CD4-positive, alpha-beta T cell treated with Interleukin-1 beta for 1 hour (primary cell): ENCODE measurements at places on chromosomes 3 and 15.
A peak's percentile ranks its signal among the peaks of the same experiment; 100 is the strongest.

- DNase-seq, result no peak
Observed at GRCh38 chr3:23726811-23727548, 78.8 kb upstream of the UBE2E1 start.

- DNase-seq, result no peak
Observed at GRCh38 chr15:59237924-59238331, 31.3 kb downstream of the LDHAL6B start.

DNA sequence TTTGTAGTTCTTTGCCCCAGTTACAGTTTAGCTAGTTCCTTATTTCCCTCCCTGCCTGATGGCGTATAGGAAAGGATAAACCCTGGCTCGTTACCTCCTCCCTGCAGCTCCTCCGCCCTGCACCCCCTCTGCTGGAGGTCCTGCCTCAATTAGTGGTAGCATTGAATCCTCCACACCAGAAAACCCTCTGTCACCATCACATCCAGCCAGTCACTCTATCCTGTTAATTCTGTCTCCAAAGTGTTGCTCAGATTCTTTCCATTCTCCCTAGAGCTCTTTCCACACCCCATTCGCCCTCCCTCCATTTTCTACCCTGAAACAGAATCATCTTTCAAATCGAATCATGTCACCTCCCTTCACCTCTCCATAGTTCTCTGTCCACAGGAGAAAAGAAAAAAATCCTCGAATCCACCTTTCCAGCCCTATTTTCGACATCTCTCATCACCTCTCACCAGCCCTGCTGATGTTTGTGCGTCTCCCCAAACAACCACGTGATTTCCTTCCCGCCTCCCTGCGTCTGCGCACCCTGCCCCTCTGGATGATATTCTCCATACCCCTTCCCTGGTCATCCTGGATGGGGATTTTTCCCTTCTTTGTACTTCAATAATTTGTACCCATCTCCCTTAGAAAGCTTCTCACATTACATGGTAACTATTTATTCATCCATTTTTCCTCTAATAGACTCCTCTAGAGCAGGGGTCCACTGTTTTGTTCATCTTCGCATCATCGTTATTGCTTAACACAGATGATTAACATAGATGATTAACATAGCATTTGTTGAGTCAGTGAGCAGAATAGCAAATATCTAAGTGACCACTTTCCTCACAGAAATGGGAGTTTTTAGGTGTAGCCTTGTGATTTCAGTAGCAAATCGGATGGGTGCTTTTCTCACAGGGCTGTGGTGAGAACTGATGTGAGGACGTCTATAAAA lies 37.1 kb downstream of the MAP3K13 start:
- no peak for DNase-seq

DNA sequence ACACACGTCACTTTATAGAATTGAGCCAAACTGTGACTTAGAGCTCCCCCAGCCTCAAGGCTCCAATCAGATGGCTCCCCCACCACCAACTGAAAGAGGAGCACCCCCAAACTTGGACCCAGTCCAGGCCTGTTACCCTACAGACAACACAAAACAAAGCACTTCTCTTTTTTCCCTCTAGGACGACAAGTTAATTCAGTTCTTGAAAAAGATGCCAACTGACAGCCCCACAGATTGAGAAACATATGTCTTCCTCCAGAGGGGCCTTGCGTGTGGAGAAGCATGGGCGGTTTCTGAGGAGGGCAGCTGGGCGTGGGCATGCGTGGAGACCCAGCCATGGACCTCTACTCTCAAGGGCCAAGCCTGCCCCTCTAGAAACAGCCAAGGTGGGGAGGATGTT lies 229.5 kb downstream of the SHQ1 start:
- DNase-seq, result peak; percentile 10

DNA sequence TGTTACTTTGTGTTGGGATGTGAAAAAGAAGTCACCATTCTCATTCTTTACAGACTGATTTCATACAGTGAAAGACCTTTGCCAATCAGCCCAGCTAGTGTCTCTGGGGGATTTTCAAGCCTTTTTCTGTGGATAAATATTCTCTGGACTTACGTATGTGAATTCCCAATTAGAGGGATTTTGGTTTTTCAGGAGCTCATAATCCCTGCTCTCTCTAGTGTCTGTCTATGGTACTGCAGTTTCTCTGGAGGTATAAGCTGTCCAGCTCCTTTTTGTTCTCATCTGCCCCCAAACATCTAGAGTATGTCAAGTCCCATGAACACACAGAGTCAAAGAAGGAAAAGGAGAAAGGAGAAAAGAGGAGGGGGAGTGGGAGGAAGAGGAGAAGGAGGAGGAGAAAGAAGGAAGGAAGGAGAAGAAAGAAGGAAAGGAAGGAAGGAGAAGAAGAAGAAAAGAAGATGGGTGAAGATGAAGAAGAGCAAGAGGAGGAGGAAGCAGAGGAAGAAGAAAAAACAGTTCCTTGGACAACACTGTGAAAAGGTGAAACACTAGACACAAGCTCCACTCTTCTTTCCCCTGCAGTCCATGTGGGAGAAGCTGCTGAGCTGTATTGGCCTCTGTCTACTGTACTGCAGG lies 218.6 kb downstream of the GREM1 start:
- DNase-seq, result no peak

GRCh38 chr3:57556459-57557084 lies 498 bp downstream of the PDE12 start:
- peak; percentile 24 for DNase-seq

DNA sequence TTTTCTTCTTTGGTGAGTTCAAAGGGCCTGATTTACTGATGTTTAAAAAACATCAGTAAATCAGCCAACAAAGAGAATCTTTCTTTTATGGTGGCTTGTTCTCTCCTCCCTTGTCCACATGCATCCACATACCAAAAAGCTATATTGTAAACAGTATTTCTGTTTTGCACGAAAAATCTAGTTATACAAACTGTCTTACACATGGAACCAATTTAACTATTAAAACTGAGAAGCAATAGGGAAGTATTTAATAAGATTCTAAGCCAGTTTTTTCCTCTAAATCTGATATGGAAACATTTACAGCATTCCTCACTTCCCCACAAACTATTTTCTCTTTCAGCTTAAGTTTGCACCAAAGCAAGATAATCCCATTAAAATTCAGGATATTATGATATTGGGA lies 110.8 kb upstream of the ICE2 start:
- DNase-seq, result no peak

DNA sequence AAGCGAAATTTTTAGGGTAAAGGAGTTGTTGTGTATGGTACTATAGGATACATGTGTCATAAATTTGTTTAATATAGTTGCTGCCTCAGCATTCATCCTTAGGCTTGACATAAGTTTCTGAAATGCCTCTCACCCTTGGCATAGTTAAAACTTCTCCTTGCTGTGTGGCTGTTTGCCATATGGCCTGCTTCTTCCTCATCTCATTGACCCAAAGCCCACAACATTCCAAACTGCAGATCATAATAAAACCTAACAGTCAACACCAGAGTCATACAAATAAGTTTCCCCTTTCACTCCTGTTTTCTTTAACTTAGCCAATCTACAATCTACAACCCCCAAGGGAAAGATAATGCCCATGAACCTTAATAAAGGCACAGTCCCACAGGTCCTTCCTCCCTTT lies 136.6 kb downstream of the TMCC1 start:
- no peak for DNase-seq
